Fibroblast of skin of back (primary cell): ENCODE measurements at places on chromosomes 1 and 21.

DNA sequence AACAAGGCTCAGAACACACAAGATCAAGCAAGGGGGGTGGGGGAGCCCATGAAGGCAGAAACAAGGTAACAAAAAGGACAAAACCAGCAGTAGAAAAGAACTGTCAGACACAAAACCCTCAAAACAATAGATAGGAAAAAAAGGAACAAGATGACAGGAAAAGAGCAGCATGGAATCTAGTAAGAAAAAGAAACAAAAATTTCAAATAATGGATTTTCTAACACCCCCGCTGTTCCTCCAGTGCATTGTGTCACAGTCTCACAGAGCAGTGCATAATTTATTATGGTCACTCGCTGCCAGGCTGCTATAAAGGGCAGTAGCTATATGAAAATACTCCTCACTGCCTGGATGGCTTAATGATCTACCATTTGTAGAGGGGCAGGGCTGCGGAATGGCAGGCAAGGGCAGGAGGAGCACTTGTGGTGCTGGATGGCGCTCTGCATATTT lies 567.9 kb downstream of the DPYD start:
- no peak for DNase-seq

- peak; percentile 53 for DNase-seq
These were observed 10.4 kb downstream of the EMC1 start for GRCh38 chr1:19240673-19241538.

GRCh38 chr1:84834419-84835064 lies 58.5 kb downstream of the LPAR3 start:
- DNase-seq: peak; percentile 17

GRCh38 chr1:14282707-14283106 lies 315.8 kb upstream of the KAZN start:
- DNase-seq: no peak
